ENCODE measurements at places on chromosomes 3 and 15.

DNA sequence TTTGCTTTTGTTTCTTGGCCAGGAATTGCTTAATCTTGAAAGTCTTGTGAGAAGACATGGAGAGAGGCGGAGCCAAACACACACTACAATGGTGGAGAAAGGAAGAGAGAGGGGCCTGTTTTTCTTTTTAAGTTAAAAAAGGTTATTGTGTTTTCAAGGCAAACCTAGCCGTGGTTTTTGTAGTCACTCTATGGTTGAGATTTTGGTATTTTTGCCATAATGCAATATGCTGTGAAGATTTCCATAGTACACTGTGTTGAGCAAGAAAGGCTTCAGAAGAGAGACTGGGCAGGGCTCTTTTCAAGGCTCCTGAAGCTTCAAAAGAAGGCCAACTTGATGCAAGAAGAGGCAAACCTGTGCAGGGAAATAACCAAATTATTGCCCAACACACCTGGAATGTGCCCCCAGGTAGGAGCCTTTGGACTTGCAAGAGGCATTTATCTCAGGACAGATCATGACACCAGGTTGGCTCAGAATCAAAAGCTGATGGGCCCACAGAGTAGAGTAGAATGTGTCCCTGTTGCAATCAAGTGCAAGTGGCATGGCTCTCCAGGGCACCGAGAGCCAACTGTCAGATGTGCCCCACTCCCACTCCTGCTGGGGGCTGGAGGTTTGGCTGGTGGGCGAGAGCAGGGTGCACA, 22.1 kb downstream of the AMOTL2 start:
- DNase-seq, result no peak

- no peak for DNase-seq
Observed at GRCh38 chr3:169836078-169836941, 23.6 kb upstream of the LRRC34 start.

- no peak for DNase-seq
Observed at GRCh38 chr15:49115062-49115461, 40.3 kb downstream of the COPS2 start.

- DNase-seq, result no peak
Observed at GRCh38 chr3:23114432-23114831, 88.7 kb upstream of the UBE2E2 start.

DNA sequence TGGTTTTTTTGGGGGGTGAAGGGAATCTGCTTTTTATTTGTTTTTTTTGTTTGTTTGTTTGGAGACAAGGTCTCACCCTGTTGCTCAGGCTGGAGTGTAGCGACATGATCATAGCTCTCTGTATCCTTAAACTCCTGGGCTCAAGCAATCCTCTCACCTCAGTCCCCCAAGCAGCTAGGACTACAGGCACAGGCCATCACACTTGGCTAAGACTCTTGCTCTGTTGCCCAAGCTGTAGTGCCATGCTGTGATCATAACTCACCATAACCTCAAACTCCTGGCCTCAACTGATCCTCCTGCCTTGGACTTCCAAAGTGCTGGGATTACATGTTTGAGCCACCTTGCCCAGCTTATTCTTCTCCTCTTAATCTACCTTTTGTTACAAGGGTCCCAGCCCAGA, 31.8 kb downstream of the GPR176 start:
- DNase-seq, result no peak

GRCh38 chr3:159848348-159849118, 140.1 kb upstream of the IL12A start:
- no peak for DNase-seq

DNA sequence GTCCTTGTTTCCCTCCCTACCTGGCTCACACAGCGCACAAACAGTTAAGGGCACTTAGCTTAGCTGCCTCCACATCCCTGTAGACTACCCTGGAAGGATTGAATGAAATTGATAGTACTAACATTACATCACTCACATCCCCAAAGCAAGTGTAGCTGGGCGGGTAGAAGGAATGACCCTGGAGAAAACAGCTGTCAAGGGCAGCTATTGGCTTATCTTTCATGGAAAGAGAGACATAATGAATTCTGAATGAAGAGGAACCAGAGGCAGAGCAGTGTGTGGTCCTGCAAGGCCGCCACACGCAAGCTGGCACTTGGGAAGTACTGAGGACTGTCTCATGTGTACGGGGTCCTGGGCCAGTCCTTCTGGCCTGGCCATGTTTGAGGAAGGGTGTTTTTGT, 369.6 kb upstream of the RGMA start:
- DNase-seq, result no peak

- no peak for DNase-seq
Observed at GRCh38 chr3:169759256-169759655, 5.6 kb downstream of the TERC start.

- DNase-seq, result no peak
Observed at GRCh38 chr15:90142216-90143165, 40.2 kb upstream of the IDH2 start.

GRCh38 chr15:59457103-59457502, 19.1 kb downstream of the FAM81A start:
- no peak for DNase-seq

DNA sequence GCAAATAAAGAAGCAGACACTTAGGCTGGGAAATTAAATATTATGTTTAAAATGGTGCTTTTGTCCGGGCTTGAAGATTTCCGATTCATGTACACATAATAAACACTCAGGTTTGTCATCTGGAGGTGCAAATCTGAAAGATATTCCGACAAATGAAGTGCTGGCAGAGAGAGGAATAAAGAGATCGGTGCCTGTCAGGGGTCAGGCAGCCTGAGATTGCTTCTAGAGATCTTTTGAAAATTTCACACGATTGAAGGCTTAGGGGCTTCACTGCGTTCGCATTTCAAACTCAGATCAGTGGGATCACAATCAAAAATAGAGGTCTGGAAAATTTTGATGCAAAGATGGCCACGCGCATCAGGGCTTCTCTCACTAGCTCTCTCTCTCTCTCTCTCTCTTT, 33.2 kb downstream of the NR2F2 start:
- DNase-seq, result no peak

DNA sequence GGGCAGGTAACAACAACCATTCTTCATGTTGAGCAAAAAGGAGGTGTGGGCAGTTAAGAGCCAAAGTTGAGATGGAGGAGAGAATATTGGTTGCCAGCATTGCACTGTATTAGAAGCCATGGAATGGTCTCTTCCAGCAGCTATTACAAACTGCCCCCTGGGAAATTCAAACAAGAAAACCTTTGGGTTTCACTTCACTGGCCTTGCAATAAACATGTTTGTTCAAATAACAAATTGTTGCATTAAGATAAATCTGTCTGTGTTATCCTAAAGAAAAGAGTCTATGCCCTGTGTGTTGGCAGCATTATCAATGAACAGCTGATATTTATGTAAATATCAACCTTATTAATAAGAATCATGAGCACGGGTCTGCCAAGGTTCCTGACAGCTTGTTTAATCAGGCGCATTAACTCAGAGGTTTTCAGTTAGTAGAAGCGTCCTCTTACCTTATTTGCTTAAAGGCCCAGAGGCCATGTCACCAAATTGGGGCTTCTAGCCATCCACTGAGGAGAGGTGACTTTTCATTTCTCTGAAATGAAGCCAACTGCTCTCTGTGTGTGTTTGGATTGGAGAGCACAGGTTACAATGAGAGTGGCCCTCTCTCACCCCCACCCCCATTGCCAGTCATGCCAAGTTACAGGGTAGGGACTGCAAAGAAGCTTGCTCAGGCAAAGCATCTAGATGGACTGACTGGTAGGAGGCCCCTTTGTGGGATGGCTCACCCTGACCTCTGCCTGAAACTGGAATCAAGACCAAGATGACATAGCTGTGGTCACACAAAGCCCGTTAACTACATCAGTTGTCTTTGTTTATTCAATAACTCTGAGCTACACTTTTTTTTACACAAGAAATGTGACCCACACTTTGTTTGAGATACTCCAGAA, 10.5 kb downstream of the FILIP1L start:
- no peak for DNase-seq

- no peak for DNase-seq
Observed at GRCh38 chr15:37586011-37586583, 348.3 kb upstream of the TMCO5A start.

DNA sequence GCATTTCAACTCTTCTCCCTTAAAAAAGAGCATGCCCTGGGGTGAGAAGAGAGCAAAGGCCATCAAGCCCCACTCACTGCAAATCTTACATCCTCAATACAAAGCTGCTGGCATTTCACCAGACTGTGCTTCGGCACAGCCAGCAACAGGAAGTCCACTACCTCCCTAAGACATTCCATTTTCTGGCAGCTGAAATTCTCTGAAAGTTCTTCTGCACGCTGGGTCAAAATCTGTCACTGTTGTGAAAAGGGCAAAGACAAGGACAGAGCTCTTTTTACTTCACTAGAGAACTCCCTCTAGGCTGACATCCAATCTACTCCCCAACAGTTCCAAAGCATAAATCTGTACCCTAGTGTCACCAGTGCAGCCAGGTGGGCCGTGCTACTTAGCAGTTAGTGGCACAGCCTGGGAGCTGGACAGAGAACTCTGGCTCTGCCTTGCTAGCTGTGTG, 6.3 kb downstream of the MTMR10 start:
- no peak for DNase-seq

DNA sequence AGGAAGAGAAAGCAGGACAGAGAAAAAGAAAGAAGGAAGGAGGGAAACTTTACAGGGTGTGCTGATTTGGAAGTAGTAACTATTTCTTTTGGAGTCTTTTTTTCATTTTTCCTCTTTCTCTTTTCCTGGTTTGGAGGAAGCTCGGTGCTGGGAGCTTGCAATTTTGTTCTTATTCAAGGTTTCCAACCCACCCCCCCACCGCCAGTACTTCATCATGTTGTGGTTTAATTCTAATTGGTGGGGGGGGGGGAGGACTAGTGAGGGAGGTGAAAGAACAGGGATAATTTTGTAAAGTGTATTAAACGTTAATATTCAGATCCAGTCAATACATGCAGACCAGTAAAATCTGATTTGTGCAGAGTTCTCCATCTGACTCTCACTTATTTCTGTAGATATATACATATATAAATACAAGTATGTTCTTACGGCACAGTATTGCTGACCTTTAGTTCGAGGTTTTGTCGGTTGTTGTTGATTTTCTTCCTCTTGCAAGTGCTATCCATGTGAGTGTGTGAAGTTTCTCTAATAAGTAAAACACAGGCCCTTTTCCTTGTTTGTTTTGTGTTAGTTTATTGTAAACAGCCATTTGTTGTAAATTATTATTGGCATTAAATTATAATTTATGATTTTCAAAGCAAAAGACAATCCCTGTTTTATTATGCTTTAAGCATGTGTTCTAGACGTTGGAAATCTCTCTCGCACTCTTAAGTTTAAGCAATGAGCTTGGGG, 9.3 kb downstream of the NR2F2 start:
- no peak for DNase-seq

- DNase-seq, result no peak
Observed at GRCh38 chr3:139846729-139847128, 88.3 kb upstream of the CLSTN2 start.

DNA sequence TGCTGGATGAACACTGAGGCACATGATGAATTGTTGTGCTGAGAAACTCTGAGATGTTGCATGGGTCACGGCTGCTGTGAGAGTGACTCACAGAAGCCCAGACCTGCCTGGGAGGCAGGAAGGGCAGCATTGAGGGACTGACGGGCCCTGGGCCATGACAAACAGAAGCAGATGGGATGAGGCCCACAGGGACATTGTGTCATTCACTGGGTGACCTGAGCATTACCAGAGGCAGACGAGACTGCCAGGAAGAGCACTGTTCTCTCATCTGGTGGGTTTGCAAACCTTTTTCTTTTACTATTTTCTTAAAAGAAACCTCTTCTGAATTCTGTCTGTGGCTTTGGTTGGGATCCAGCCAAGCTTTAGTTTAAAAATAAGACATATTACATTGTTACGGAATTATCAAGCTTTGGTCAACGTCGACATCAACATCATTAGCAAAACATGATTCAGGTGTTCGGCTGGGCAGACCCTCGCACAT, 67.8 kb downstream of the BDH1 start:
- no peak for DNase-seq

DNA sequence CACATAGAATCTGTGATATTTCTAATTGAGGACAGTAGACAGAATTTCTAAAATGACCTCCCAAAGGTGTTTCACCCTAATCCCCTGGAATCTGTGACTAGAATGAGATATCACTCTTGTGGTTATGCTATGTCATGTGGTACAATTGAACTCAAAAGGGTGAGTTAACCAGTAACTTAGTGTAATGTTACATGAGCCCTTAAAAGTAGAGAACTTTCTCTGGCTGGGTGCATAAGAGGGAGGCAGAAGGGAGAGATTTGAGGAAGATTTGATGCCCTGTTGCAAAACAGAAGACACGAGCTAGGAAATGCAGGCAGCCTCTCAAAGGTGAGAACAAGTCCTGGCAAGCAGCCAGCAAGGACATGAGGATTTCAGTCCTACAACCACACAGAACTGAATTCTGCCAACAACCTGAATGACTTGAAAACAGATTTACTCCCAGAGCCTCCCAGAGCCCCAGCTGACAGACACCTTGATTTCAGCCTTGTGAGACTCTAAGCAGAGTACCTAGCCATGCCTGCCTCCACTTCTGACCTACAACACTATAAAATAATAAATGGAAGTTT, 160.3 kb downstream of the MTHFS start:
- DNase-seq, result no peak

- no peak for DNase-seq
Observed at GRCh38 chr3:57048052-57048671, 12.3 kb upstream of the SPATA12 start.

- DNase-seq, result no peak
Observed at GRCh38 chr3:120393243-120393642, 44.1 kb upstream of the LRRC58 start.

DNA sequence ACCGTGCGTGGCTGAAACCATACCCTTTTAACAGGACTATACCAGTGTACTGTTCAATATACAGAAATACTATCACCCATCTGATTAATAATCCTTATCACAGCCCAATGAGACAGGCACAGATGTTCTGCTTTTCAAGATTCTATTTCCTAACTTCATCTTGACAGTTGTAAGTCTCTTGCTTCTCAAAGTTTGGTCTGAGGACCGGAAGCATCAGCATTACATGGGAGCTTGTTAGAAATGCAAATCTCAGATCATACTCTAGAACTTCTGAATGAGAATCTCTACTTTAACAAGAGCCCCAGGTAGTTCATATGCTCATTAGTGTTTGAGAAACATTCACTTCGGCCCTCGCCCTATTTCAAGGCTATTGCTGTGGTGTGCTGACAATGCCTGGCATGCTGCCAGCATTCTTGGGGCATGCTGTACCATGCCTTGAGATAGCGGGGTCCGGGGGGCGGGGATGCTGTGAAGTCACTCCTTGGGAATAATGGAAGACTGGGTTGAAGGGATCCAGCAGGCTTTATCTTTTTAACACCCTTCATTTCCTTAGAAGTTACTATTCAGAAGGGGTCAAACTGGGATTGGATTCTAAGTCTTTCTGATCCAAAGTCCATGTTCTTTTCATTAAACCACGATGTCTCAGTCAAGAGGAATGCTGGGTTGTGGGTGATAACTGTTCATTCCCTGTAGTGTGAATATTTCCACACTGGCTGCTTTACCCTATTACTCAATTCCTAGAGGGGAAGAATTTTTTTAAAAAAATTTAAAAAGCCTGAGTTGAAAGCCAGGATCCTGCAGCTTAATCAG, 194.7 kb downstream of the LPP start:
- DNase-seq, result peak; percentile 71

DNA sequence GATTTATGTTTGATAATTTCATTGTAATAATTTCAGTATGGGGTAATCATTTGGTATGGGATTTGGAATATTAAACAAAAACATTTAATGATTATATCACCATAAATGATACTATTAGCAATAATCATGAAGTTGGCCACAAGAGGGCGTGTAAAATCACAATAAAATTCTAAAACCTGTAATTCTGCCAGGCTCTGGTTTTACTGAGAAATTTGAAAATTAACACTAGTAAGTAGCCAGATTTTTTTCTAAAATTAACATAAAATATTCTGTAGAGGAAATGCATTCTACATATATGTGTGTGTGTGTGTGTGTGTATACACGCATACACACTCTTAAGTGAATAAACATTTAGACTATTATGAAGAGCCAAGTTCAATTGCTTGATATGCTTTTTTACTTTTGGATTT, 40.5 kb downstream of the FEZF2 start:
- DNase-seq, result no peak
